CD4-positive, CD25-positive, alpha-beta regulatory T cell (primary cell): ENCODE measurements at places on chromosomes 4 and X. TPM values are rescaled to one million over a fixed set of nuclear protein-coding genes. Genes with fewer than 3 reads are reported as not detected.

SSX3 gene
- total RNA-seq: not detected

NHS gene
- total RNA-seq: 0.05 TPM

ENPEP gene
- 0.25 TPM for total RNA-seq

USP17L30 gene
- not detected for total RNA-seq

HADH gene
- total RNA-seq: 11.6 TPM

ACOX3 gene
- 13.2 TPM for total RNA-seq

FAM156B gene
- 10.0 TPM for total RNA-seq

PRSS48 gene
- not detected for total RNA-seq

TMEM271 gene
- not detected for total RNA-seq

HDX gene
- 1.5 TPM for total RNA-seq

SLC25A53 gene
- total RNA-seq: 11.9 TPM

UNC5C gene
- total RNA-seq: not detected

GNRHR gene
- not detected for total RNA-seq

TRMT10A gene
- total RNA-seq: 2.6 TPM

AKAP14 gene
- total RNA-seq: not detected

NSG1 gene
- 0.62 TPM for total RNA-seq

CDS1 gene
- total RNA-seq: 0.22 TPM

PNMA6A gene
- not detected for total RNA-seq

GLRB gene
- not detected for total RNA-seq

IL1RAPL1 gene
- total RNA-seq: not detected

SYTL5 gene
- total RNA-seq: not detected

SSX2 gene
- total RNA-seq: not detected

EXOSC9 gene
- total RNA-seq: 59.4 TPM

NCAPG gene
- total RNA-seq: 1.8 TPM

NXF2 gene
- total RNA-seq: not detected
